ENCODE measurements at places on chromosomes 7 and 10.

DNA sequence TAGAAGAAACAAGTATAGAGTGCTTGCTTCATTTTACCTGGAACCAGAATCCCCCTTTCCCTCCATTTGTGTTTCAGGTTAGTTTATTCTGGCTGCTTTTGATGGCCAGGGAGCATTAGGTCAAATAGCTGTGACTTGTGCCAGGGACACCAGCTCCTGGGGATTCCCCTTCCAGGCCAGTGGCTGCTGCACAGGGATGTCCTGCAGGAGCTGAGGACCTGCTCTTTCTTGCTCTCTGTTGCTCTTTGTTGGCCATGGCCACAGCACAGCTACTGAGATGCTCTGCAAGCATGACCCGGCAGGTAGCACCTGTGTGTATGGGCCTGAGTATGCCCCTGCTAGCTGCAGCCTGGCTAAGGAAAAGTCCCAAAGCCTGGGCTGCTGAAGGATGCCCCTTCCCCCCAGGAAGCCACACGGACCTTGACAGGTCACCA lies 208.9 kb downstream of the EBF3 start:
- no peak for DNase-seq

- DNase-seq = no peak
Observed at GRCh38 chr10:16893664-16894063, 76.4 kb upstream of the RSU1 start.

GRCh38 chr10:31935678-31936077 lies 7.0 kb upstream of the ARHGAP12 start:
- DNase-seq = no peak

DNA sequence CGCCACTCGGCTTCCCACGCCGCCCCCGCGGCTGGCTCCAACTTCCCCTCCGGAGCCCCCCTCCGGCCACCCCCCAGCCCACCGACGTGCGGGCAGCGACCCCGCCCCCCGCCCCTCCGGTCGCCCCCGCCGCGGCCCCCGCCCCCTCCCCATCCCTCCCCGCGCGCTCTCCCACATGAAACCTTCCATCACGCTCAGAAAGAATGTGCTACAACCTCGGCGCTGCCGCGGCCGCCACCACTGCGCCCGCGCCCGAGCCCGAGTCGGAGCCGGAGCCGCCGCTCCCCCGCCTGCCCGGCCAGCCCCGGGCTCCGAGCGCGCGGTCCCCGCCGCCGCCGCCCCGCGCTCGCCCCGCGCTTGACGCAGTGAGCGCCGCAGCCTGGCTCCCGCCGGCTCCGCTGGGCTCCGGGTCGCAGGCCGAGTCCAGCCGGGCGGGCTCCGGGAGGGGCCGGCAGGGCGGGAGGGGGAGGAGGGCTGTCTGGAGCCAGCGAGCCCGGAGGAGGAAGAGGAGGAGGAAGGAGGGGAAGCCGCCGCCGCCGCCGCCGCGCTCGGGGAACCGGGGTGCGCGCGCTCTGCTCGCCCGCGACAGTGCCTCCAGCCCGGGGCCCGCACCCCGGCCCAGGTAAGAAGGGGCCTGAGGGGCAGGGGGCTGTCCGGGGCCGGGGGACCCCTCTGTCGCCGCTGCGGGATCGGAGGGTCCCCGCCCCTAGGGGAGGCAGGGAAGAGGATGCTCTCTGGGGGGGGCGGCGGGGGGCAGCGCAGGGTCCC lies 4.3 kb upstream of the ELFN1 start:
- DNase-seq = no peak

DNA sequence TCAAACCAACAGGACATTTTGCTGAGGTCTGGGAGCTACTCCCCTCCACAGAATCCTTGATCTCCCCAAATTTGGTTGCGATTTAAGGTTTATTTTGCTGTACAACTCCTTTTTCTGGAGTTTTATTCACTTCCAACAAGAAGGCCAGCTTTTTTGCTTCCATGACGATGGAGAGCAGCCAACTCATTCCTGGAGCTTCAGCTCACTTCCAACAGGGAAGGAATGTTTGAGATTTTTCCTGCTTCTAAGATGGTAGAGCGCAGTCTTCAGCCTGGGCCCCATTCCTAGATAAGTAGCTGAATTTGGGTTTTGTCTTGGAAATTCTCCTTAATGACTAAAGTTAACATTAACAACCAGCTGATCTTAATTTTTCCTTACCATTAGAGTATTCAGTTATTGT lies 30.9 kb upstream of the CREB3L2 start:
- no peak for DNase-seq

DNA sequence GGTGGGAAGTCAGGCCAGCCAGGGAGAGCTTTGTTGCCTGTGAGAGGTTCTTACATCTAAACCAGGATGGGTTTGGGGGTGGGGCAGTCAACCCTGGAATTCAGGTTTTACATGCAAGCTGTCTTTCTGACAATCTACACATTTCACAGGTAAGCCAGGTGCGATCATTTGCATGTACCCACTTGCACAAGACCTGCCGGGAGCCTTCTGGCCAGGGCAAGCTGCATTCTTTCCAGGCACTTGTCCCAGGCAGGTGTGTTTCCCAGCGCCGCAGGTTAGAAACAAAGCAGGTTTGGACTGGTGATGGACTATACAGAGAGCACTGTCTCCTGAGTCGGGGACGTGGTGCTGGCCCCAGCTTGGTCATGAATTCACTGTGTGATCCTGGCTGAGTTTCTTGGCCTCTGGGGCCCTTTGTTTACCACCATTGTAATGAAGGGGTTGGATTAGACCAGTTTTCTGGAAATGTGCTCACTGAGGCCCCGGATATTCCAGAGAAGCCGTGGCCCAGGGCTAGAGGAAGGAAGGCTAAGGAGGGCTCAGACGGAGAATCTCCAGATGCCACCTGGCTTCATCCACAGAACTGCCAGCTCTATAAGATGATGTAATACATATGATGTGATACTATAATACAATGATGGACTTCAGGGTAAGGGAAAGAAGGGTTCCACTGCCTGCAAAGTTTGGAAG lies 205.2 kb upstream of the SVIL start:
- DNase-seq = no peak

All from AG04449 (cell line).